ENCODE measurements at places on chromosomes 2 and 18.

DNA sequence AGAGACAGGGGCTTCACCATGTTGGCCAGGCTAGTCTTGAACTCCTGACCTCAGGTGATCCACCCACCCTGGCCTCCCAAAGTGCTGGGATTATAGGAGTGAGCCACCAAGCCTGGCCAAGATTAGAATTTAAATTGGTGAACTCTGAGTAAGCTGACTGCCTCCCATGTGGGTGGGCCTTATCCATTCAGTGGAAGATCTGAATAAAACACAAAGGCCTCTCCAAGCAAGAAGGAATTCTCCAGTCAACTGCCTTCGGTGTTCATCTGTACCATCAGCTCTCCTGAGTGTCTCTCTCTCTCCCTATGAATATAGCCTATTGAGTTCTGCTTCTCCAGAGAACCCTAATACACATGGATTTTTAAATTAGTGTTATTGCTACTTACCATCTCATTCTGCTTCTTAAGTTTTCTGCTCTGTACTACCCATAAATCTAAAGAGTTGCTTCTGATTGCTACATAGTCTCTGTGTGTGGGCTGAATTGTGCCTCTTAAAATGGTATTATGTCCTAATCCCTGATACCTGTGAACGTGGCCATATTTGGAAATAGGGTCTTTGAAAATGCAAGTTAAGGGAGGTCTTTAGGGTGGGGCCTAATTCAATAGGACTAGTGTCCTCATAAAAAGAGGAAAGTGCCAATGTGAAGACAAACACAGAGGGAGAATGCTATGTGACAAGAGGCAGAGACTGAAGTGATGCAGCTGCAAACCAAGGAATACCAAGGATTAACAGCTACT is 36.3 kb downstream of the FBXO11 start:
- DNase-seq: no peak

- no peak for DNase-seq
These were observed 194.0 kb downstream of the BABAM2 start for GRCh38 chr2:28084564-28084963.

DNA sequence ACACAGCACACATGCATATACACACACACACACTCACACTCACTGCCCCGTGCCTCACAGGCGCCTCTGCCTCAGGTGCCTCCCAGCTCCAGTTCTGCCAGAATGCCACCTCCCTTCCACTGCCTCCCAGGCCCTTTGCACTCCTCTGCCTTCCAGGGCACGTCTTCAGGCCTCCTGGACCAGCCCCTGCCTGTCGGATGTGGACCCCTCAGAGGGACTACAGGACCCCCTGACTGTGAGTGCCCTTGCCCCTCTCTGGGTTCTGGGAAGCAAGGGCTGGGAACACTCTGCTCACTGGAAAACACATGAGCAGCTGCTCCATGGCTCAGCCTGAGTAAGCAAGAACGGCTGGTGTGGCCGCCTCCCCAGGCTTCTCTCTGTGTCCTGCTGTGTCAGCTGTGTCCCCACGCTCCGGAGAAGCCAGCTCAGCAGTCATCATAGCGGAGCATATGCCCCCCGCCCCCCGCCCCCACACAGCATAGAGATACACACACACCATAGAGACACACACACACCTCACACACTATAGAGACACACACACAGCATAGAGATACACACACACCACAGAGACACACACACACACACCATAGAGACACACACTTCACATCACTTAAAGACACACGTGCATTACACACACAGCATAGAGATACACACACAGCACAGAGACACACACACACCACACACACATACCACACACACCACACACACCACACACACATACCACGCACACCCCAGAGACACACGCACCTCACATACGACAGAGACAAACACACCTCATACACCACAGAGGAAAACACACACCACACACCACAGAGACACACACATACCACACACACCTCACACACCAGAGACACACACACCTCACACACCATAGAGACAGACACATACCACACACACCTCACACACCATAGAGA is 271.3 kb downstream of the CYRIA start:
- DNase-seq: no peak

GRCh38 chr2:19667536-19667949 is 234.2 kb downstream of the TTC32 start:
- no peak for DNase-seq

DNA sequence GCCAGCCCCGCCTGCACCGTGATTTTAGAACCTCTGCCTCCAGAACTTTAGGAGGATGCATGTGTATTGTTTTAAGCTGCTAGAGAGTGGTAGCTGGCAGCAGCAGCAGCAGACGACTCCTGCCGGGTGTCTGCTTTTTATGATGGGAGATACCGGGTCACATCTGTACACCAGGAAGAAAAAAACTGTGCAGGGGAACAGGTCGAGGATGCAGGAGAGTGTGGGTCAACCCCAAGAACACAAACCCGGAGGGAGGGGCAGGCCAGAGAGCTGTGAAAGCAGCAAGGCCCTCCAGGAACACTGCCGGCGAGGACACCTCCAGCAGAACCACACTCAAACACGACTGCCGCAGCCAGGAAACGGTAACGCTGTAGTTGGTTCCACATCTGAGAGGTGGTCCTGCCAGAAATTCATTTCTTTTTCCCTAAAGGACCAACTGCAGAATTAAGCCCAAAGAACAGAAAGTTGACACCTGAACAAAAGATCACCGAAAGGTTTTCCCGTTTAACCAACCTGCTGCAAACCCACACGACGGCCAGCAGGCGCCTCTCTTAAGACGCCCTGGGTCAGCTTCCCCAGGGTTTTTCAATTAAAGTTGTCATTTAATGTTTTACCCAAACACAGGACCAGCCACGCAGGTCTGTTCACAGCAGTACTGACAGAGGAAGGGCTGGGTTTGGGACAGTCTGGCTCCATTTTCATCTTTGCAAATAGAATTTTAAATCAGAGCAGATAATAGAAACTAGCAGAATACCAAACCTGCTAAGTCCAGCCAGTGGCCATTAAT is 60.5 kb downstream of the NDUFA10 start:
- DNase-seq: no peak

- no peak for DNase-seq
These were observed 61.2 kb downstream of the CCDC85A start for GRCh38 chr2:56244911-56245530.

DNA sequence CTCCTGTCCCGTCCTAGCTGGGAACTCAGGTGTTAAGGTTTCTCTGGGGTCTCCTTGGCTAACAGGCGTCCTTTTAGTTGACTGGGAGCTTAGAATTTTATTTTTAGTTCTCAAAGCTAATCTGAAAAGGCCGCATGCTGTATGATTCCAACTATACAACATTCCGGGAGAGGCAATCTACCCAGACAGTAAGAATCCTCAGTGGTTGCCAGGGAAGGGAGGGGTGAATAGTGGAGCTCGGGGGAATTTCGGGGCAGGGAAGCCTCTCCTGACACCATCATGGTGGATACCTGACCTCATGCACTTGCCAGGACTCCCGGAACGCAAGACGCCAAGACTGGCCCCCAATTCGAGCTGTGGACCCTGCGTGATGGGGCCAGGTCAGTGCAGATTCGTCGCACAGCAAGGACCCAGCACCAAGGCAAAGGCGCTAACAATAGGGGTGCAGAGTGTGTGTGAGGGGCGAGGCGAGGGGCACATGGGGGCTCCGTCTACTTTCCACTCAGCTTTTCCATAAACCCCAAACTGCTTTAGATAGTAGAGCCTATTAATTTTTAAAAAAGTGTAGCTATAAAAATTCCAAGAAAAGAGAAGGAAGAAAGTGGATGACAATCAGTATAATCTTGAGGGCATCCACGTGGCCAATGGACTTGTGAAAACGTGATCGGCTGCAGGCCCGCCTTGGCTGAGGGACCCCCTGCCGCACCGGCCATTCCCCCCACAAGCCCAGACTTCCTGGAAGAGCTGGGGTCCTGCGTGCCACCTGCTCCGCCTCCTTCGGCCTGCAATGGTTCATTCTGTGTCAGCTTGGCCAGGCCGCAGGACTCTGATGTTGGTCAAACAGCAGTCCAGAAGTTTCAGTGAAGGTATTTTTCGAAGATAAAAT is 17.3 kb downstream of the PDCD1 start:
- no peak for DNase-seq

DNA sequence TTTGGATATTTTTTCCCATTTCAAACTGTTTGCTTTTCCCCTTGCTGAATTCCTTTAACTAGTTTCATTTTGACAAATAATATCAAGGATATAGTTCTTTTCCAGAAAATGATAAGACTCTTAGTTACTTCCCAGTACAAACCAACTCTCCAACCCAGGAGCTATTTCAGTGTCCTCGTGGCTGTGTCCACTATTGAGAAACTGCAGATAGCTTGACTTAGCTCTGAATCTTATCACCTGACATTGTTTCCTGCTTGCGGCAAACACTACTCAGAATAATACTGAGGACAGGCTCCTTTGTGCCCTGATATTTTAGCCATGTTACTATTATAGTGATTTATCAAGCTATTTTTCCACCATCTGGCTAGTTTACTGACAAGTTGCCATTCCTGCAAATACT is 74.6 kb downstream of the KLF7 start:
- no peak for DNase-seq

DNA sequence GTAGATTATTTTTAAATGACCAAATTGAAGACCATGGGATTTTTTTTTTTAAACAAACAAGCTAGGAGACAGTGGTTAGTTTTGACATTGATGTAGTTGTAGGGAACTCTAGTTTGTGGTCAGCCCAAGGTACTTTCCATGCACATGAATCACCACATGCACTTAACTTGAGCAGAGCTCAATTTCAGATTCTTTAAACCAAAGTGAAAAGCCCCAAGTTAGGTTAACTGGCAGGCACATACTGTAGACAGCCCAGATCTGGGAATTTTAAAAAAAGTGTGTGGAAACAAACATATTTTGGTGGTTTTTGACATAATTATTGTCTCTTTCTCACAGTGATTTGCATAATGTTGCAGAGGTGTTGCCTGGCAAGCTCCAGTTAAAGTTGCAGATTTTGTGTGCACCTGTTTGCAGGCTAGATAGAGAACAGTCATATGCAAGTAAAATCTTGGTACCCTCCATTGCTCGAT is 88.4 kb downstream of the BCL2L11 start:
- no peak for DNase-seq

- DNase-seq: no peak
These were observed 46.6 kb upstream of the SERTAD2 start for GRCh38 chr2:64700133-64700809.

DNA sequence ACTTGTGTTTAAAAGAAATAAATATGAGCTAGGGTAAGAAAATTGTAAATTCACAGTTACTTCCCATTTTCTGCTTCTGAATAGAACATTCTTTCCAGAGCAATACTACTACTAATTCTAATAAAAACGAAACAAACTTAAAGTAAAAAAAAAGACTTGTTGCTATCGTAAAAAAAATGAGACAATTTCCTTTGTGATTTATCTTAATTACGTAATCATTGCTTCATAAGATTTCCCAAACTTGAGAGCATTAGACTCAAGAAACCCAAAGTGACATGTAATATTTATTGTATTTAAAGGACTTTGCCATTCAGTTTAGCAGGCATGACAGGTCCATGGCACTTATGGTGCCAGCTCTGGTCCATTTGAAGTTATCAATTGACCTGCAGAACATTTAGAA is 153.8 kb downstream of the AQP4 start:
- DNase-seq: no peak

DNA sequence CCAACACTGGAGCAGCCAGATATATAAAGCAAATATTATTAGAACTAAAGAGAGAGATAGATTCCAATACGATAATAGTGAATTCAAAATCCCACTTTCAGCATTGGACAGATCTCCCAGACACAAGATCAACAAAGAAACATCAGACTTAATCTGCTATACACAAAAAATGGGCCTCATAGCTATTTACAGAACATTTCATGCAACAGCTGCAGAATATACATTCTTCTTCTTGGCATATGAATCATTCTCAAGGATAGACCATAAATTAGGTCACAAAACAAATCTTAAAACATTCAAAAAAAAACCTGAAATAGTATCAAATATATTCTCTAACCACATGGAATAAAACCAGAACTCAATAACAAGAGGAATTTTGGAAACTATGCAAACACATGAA is 23.8 kb upstream of the BAZ2B start:
- no peak for DNase-seq

GRCh38 chr18:25223211-25223610 is 128.8 kb downstream of the ZNF521 start:
- DNase-seq: no peak

GRCh38 chr2:40034198-40034597 is 255.1 kb upstream of the THUMPD2 start:
- DNase-seq: no peak

GRCh38 chr2:148814143-148814859 is 60.7 kb upstream of the KIF5C start:
- DNase-seq: no peak

- DNase-seq: no peak
These were observed 240.9 kb upstream of the ZNF521 start for GRCh38 chr18:25592804-25593360.

- no peak for DNase-seq
These were observed 10.4 kb downstream of the TMEM87B start for GRCh38 chr2:112065486-112065885.

DNA sequence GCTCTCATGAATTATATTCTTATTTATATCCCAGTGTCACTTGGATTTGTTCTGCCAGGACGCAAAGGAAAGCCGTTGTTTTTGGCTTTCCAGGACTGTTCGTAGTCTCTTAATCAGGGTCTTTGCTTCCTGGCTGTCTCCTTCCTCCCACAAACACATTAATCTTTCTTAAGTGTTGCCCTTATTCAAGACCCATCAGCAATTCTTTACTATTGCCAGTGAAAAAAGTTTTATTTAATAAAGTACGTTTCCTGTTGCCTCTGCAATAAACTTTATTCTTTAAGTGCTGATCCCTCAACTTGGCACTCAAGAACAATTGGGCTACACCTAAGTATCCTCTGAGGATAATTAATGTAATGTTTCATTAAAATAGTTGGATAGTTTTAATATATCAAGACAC is 68.3 kb upstream of the CYP20A1 start:
- no peak for DNase-seq

GRCh38 chr2:174334278-174334715 is 457 bp upstream of the SP9 start:
- no peak for DNase-seq

DNA sequence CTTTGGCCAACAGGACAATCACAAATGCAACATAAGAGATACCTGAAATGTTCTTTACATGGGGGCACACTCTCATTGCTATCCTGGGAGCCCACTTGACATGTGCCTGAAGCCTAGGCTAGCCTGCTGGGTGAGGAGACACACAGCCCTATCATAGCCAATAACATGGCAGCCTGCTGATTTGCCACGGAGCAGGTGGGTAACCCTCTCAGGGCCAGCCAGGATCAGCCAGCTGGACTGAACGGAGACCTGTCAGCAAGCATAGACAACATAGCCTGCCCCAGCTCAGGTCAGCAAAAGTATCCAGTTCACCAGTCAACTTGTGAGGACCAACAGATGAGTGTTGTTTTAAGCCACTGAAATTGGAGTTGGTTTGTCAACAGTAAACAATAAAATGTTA is 566.5 kb downstream of the DCDC2C start:
- no peak for DNase-seq

DNA sequence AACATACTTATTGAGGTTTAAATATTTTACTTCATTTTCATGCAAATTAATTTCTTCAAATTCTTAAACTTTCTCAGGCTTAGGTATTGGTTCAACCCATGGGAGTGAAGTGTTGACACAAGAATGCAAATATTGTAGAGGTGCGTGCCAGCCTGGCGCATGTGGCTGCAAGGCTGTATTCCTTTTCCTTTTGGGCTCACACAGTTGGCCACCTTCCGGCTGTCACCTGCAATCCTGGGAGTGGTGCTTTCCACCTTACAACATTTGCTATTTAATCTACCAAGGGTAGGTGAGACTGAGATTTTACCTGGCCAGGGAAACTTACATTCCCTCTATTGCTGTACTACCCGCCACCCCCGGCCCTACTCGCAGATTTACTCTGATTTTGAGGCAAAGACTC is 141.1 kb downstream of the DCC start:
- DNase-seq: no peak

GRCh38 chr18:58578321-58578720 is 50.6 kb downstream of the ALPK2 start:
- DNase-seq: no peak

All from activated T-cell treated with anti-CD3 and anti-CD28 coated beads for 24 hours (primary cell).